ENCODE measurements at places on chromosomes 1 and 21.

DNA sequence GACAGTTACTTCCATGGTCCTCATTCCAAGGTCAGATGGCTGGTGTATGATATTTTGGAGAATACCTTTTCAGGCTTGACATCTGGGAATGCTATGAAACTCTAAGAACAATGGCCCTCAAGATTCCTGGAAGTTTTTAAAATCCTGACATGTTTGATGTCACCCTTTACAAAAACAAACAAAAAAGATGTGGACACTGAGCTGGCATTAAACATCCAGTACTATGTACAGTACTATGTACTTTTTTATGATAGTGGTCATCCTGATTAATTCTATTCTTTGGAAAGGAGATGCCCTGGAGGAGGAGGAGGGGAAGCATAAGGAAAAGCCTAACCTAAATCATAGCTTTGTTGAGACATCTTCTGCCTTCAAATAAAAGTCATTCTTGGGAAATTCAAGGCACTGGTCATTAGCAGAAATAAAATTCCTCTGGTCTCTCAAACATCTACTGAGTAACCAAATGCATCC lies 235.4 kb downstream of the HMCN1 start:
- DNase-seq, result peak; percentile 9
- H3K4me3 ChIP-seq, result no peak overlapping the region
- H3K27me3 ChIP-seq, result no peaks in the 10 kb centered on the region
- no peaks in the 10 kb centered on the region for H3K36me3 ChIP-seq
- no peaks in the 10 kb centered on the region for H3K4me1 ChIP-seq

GRCh38 chr1:201085902-201086735 lies 26.1 kb downstream of the CACNA1S start:
- no peaks in the 10 kb centered on the region for H3K27me3 ChIP-seq
- H3K36me3 ChIP-seq, result no peaks in the 10 kb centered on the region
- no peaks in the 10 kb centered on the region for H3K4me1 ChIP-seq
- H3K27ac ChIP-seq, result no peak overlapping the region
- no peak overlapping the region for H3K4me3 ChIP-seq

- no peaks in the 10 kb centered on the region for H3K27me3 ChIP-seq
- no peak for DNase-seq
- H3K4me3 ChIP-seq, result no peak overlapping the region
- no peak overlapping the region for H3K27ac ChIP-seq
Observed at GRCh38 chr1:4597020-4597419, 57.4 kb upstream of the AJAP1 start.

GRCh38 chr1:195141294-195141693 lies 1466.9 kb downstream of the KCNT2 start:
- no peak overlapping the region for H3K4me3 ChIP-seq
- H3K4me1 ChIP-seq, result no peaks in the 10 kb centered on the region
- DNase-seq, result no peak
- no peaks in the 10 kb centered on the region for H3K27me3 ChIP-seq
- H3K27ac ChIP-seq, result no peak overlapping the region

GRCh38 chr1:24763671-24764070 lies 18.4 kb downstream of the CLIC4 start:
- no peak for DNase-seq
- H3K36me3 ChIP-seq, result peaks cover 8% of the 10 kb centered on the region
- H3K27me3 ChIP-seq, result no peaks in the 10 kb centered on the region
- H3K4me1 ChIP-seq, result peaks cover 3% of the 10 kb centered on the region
- no peak overlapping the region for H3K27ac ChIP-seq

- H3K4me3 ChIP-seq, result no peak overlapping the region
- H3K27ac ChIP-seq, result no peak overlapping the region
- no peaks in the 10 kb centered on the region for H3K4me1 ChIP-seq
- no peaks in the 10 kb centered on the region for H3K27me3 ChIP-seq
Observed at GRCh38 chr1:240099748-240100147, 8.1 kb downstream of the FMN2 start.

- DNase-seq, result no peak
- H3K36me3 ChIP-seq, result no peaks in the 10 kb centered on the region
- H3K27ac ChIP-seq, result peak overlapping the region; percentile 56
Observed at GRCh38 chr21:36477001-36477400, 2.9 kb downstream of the CLDN14 start.

- no peak overlapping the region for H3K4me3 ChIP-seq
- no peak for DNase-seq
- H3K27me3 ChIP-seq, result no peaks in the 10 kb centered on the region
- H3K27ac ChIP-seq, result peak overlapping the region; percentile 74
Observed at GRCh38 chr1:59138402-59138801, 158.5 kb upstream of the FGGY start.

DNA sequence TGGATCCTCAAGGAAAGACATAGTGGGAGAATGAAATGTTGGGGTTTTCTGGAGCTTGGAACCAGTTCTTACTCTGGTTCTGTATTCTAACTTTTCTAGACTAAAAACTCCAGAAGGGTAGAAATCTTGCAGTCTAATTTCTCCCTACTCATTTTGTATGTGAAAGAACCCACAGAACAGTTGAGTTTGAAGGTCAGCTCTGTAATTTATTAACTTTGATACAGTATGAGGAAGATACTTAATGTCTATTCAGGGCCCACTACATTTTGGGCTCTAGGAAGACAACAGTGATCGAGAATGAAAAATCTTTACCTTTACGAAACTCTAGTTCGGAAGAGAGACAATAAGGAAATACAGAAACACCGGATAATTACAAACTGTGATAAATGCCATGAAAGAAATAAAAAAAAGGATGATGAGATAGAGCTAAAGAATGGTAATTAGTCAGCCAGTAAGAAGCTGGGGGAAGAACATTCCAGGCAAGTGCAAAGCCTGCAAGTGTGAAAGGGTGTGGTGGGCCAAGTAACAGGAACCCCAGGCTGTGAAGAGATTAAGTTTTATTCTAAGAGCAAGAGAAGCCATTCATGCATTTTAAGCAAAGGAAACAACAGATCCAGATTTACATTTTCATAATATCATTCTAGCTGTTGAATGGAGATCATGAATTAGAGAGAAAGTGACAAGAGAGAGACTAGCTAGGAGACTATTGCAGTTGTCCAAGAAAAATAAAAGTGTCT lies 159.9 kb upstream of the HMCN1 start:
- no peak for DNase-seq
- H3K27ac ChIP-seq, result no peak overlapping the region
